Activated naive CD8-positive, alpha-beta T cell treated with anti-CD3 and anti-CD28 coated beads, Interleukin-2, amount 50 U/mL, for 24 hours (primary cell): ENCODE measurements at places on chromosomes 1 and 21.
A peak's percentile ranks its signal among the peaks of the same experiment; 100 is the strongest.

GRCh38 chr1:245721488-245721887, 566.7 kb downstream of the KIF26B start:
- no peak for DNase-seq

- no peak for DNase-seq
Observed at GRCh38 chr1:67586596-67586995, 98.4 kb upstream of the GADD45A start.

GRCh38 chr1:17293681-17294425, 14.1 kb upstream of the PADI4 start:
- DNase-seq: no peak

GRCh38 chr1:33057095-33057494, 20.4 kb upstream of the AK2 start:
- no peak for DNase-seq

DNA sequence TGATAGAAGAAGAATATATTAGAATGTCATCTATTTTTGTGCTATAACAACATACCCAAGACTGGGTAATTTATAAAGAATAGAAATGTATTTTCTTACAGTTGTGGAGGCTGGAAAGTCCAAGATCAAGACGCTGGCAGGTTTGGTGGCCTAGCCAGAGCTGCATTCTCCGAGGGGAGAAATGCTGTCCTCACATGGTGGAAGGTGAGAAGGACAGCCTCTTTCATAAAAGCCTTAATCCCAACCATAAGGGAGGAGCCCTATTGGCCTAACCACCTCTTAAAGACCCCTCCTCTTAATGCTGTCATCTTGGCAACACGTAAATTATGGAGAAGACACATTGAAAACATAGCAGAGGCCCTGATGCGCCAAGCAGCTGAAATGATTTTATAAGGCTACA, 60.1 kb upstream of the KAZN start:
- no peak for DNase-seq

- no peak for DNase-seq
Observed at GRCh38 chr1:230915078-230915477, 46.8 kb upstream of the C1orf198 start.

GRCh38 chr21:34986561-34987500, 62.3 kb downstream of the RUNX1 start:
- DNase-seq: peak; percentile 70

GRCh38 chr21:29462479-29462878, 163.8 kb downstream of the BACH1 start:
- DNase-seq: no peak

DNA sequence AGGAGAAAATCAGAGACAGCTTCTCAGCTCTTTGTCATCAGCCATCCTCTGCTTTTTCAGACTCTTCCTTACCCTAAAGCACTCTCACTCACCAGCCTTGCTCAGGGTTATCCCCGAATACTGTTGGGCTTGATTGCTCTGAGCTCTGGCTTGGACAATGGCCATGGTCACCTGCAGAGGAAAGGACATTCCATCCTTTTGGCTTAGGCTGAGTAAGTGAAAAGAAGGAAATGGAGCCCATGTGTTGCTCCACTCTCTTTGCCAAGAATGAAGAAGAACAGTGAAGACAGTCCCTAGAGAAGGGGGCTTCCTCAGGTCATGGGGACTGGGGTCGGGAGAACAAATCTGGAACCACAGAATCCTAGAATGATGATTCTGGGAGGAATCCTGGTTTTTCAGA, 2.3 kb downstream of the MTMR11 start:
- no peak for DNase-seq

- DNase-seq: no peak
Observed at GRCh38 chr1:177119311-177119710, 45.2 kb downstream of the ASTN1 start.

- DNase-seq: no peak
Observed at GRCh38 chr21:35207322-35207721, 158.2 kb upstream of the RUNX1 start.

DNA sequence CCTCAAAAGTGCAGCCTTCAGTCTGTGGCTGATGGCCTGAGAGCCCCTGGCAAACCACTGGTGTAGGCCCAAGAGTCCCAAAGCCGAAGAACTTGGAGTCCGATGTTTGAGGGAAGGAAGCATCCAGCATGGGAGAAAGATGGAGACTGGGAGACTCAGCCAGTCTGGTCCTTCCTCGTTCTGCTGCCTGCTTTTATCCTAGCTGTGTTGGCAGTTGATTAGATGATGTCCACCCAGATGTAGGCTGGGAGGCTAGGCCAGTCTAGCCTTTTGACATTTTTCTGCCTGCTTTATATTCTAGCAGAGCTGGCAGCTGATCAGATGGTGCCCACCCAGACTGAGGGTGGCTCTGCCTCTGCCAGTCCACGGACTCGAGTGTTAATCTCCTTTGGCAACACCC, 1.1 kb upstream of the LYPD8 start:
- no peak for DNase-seq

- DNase-seq: no peak
Observed at GRCh38 chr1:25550683-25551310, 7.4 kb downstream of the LDLRAP1 start.

DNA sequence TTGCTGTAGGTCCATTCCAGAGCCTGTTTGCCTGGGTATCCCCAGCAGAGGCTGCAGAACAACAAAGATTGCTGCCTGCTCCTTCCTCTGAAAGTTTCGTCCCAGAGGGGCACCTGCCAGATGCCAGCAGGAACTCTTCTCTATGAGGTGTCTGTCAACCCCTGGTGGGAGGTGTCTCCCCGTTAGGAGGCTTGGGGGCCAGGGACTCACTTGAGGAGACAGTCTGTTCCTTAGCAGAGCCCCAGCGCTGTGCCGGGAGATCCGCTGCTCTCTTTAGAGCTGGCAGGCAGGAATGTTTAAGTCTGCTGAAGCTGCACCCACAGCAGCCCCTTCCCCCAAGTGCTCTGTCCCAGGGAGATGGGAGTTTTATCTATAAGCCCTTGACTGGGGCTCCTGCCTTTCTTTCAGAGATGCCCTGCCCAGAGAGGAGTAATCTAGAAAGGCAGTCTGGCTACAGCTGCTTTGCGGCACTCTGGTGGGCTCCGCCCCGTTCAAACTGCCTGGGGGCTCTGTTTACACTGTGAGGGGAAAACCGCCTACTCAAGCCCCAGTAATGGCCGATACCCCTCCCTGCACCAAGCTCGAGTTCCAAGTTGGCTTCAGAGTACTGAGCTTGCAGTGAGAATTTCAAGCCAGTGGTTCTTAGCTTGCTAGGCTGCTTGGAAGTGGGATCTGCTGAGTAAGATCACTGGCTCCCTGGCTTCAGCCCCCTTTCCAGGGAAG, 8.7 kb upstream of the SLC25A24 start:
- DNase-seq: no peak

DNA sequence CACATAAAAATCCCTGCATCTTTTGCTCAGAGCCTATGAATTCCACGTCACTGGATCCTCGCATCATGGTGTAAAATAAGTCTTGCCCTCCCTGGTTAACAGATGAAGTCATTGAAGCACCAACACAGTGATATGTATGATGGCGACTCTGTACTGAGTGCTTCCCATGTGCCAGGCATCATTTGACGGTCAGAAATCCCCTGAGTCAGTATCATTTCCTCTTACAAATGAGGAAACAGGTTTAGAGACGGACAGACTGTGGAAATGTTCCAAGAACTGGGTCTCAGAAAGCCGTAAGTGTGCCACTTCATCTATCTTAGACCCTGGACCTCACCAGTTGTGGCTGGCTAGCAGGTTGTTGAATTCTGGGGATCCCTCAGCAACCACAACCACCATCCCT, 5.1 kb upstream of the OLFML2B start:
- no peak for DNase-seq

GRCh38 chr1:13784971-13785370, 85.0 kb downstream of the PRDM2 start:
- DNase-seq: no peak

DNA sequence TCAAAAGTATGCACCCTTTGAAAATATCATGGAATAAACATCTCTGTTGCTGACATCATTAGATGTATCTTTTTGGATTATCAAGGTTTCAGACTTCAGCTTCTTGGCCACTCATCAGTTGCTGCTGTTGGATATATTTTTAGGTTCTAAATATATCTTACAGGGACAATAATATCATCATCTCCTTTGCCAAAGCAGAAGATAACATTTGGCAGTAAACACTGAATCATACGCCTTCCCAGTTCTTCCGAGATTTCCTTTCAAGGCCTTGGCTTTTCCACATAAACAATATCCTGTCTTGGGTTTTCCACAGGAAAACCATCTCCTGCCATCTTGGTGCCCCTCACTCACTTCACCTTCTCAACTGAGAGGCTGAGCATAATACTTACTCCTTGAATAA, 39.3 kb downstream of the RGS7 start:
- no peak for DNase-seq

DNA sequence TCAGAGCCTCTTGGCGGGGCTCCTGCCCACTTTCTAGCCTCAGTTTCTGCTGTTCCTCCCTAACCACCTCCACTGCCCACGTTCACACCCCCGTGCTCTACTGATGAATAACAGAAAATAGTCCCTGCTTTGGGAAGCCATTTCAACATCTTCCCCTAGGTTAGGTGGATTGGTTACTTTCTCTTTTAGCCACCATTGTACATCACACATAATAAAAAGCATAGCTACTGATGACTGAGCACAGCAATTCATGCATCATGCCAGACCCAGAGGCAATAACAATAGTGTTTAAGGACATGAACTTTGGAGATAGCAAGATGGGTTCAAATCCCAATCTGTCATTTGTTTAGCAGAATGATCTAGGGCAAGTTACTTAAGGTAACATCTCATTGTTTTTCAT, 74.6 kb downstream of the COLGALT2 start:
- DNase-seq: no peak

GRCh38 chr1:27603681-27604578, at the start of gene AHDC1:
Gene AHDC1, minus strand, starts transcription at chr1:27604144. Its CDS starts 52,029 bp downstream, at chr1:27552115.
- DNase-seq: peak; percentile 92

GRCh38 chr1:66147226-66147835, 354.6 kb downstream of the PDE4B start:
- DNase-seq: no peak
